Activated T-helper 17 cell treated with anti-CD3 and anti-CD28 coated beads, Interleukin-2, amount 50 U/mL, for 72 hours (primary cell): ENCODE measurements at places on chromosomes 2 and 18. TPM values are rescaled to one million over a fixed set of nuclear protein-coding genes. Genes with fewer than 3 reads are reported as not detected.

LIPG gene
- not detected for total RNA-seq

DNA sequence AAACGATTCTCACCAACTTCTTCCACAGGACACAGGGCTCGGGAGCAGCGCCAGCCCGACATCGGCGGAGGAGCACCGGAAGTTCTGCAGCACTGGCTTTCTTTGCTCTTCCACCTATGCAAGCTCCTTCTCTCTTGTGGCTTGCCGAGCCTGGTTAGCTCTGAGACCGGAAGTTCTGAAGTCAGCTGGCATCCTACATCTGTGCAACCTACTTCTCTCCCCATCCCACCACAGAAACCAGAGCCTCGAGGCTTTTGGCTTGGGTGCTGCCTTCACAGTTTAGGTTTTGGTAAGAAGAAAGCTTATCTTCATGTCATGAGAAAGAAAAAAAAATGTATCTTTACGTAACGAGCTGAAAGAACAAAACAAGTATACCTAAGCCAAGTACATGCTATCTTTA, 111.7 kb downstream of the ANKRD44 start:
- peak; percentile 95 for ATAC-seq

DNA sequence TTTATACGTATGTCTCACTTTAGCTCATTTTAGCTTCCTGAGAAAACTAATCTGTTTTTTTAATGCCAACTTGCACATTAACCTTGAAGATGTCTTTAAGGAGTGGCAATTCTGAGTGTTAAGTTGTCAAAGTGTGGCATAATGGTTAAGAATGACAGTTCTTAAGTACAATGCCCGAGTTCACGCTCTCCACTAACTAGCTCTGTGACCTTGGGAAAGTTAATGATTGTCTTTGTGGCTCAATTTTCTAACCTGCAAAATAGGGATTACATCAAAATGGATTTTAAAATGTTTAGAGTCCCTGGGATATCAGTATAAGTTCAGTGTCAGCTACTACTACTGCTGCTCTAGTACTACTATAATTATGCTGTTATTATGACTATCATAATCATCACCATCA, 409.7 kb downstream of the SOCS6 start:
- no peak for ATAC-seq

- no peak for ATAC-seq
Measured at GRCh38 chr18:67222887-67223286, 293.6 kb downstream of the DSEL start.

ALK gene
- not detected for total RNA-seq

DNA sequence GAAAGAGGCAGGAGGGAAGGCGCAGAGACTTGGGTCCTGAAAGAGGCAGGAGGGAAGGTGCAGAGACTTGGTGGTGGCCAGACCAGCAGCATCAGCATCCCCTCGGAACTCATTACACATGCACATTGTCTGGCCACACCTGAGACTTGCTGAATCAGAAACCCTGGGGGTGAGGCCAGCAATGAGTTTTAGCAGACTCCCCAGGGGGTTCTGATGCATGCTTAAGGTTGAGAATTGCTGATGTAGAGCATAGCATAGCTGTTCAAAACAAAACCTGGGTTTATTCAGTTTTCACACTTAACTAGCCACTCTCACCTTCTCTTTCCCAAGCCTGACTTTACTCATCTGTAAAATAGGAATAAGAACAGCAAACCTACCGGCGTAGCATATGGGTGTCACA, 122.9 kb downstream of the MRO start:
- no peak for ATAC-seq

IL1RN gene
- total RNA-seq: 12.8 TPM

GRCh38 chr2:218615868-218616315, 8.2 kb downstream of the PLCD4 start:
- no peak for ATAC-seq

DNA sequence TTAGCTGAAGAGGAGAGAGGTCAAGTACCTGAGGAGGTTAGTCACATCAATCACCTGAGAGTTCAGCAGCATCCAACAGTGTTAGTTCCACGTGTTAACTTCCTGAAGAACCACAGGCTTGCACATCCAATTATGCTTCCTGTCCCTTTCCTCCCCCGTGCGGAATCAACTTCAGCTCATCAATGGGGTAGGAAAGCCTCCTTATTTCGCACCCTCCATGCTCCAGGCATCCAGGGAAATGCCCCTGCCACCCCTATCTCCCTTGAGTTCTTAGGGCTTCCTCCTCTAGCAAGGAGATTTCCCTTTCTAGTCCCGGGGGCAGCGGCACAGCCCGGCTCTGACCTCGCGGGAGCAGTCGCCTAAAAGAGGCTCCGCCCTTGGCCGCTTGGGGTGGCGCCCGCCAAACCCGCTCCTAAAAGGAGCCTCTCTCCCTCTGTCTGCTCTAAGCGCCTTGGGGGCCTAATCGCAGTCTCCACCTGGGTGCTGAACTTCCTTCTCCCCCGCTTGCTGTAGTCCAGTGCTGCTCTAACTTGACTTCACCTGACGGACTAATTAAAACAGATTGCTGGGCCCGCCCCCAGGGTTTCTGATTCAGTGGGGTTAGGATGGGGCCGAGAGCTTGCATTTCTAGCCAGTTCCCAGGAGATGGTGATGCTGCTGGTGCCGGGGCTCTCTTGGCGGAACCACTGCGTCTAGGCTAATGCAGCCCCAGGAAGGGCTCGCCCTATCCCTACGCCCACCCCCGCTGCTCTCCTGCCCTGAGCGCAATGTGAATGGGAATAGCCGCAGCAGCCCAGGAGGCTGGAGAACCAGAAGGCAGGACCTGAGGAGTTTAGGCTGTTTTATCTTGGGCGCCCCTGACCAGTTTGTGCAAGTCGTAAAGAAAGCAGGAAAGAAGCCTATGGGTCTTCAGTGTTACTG, 3.4 kb upstream of the TET3 start:
- no peak for ATAC-seq

GRCh38 chr18:51659781-51660180, 462.3 kb upstream of the MEX3C start:
- ATAC-seq: no peak

DNA sequence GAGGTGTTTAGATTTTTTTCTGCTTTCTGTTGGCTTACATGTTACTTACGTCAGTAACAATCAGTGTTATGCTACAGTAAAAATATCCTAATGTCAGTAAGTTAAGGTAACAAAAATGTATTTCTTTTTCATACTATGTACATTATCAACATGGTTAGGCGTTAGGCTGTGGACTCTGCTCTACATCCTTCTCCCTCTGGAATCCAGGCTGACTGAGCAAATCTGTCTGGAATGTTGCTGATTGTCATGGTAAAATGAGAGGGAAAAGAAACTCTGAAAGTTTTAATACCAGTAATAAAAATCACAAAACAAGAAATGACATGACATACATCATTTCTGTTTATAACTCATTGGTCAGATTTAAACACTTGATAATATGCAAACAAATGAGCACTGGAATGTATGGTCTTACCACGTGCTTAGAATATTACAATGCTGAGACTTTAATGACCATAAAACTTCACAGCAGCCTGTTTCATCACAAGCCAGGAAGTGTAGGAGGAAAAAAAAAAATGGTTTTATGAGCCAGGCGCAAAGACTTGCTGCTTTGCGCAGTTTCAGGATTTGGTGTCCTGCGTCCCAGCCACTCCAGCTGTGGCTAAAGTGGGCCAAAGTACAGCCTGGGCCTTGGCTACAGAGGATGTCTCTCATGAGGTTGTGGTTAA, 252.4 kb downstream of the FSIP2 start:
- ATAC-seq: no peak

DNA sequence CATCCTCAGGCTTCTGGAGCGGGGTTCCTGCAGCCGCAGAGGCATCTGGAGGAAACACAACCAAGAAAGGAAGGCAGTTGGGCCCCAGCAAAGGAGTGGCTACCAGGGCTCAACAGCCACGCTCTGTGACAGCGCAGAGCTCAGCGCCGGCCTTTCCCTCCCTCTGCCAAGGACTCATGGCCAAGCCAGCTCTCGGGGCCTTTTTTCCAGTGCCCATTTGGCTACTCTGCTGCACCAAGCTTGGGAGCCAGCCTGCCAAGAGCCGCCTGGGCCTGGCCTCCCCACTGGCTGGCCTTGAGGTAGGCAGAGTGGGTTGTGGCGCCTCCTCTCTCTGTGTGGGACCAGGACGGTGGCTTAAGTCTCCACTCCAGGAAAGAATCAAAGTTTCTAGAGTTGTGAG, 7.2 kb upstream of the CCDC74A start:
- no peak for ATAC-seq

- no peak for ATAC-seq
Measured at GRCh38 chr2:125837128-125837527, 818.8 kb upstream of the GYPC start.

- ATAC-seq: no peak
Measured at GRCh38 chr18:78247615-78248289, 731.9 kb upstream of the SALL3 start.

DNA sequence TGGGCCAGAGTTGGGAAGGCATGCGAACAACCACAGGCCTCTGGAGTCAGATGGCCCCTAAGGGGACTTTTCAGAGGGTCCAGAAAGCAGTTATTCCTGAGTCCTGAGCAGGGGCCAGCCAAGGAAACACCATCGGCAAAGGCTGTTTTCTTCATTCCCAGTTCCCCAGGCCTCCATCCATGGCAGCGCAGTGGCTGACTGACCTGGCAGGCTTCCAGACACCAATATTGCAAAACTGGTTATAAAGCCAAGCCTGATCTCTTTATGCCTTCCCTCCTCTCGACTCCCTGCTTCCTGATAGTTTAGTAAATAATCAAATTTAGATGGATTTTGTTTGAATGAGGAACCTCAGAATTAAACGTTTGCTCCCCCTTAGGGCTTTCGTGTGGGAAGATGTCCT, 133.4 kb upstream of the ITGA6 start:
- ATAC-seq: no peak

TRMT61B gene
- 14.7 TPM for total RNA-seq
